ENCODE measurements at places on chromosomes 16 and 17.

GRCh38 chr17:74758848-74759168 is 10.4 kb downstream of the NHERF1 start:
- H3K4me1 ChIP-seq: peaks cover 74% of the 10 kb centered on the region
- peaks cover 25% of the 10 kb centered on the region for H3K36me3 ChIP-seq
- H3K27me3 ChIP-seq: no peaks in the 10 kb centered on the region
- H3K27ac ChIP-seq: peak overlapping the region; percentile 91

DNA sequence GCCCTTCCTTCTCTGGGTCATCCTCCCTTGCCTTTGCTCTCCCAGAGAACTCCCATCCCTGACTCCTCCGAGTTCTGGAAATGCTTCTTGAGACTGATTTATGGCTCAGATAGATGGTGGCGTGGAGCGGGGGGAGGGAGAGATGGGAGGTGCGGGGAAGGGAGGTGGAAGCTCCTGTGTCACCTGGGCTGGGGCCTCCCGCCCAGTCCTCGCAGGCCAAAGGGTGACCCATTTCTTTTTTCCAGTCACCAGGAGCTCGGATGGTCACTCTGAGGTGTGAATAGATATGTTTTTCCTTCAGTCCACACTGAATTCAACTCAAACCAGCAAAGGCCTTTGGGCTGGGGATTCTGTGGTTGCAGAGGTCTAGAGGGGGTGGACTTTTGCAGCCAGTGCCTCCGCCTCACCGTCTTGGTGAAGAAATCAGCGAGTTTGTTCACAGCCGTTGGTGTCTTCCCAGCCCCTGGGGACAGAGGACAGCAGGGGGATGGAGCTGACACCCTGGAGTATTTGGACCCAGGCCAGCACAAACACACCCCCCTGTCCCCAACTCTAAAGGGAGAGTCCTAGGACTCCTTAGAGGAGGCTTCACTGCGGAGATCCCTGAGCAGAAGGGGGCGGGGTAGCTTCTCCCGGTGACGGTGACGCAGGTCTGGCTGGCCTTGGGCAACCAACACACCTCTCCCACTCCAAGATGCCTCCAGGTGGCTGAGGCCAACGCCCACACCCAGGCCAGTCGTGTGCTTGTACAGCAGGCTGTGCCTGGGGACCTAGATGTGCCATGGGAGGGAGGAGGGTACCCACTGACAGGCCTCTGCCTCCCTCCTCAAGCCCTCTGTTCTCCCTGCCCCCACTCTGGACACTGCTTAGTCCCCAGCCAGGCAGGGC is 80.6 kb downstream of the AMFR start:
- no peaks in the 10 kb centered on the region for H3K36me3 ChIP-seq
- no peaks in the 10 kb centered on the region for H3K4me1 ChIP-seq
- DNase-seq: no peak
- no peak overlapping the region for H3K4me3 ChIP-seq
- peaks cover 6% of the 10 kb centered on the region for H3K27me3 ChIP-seq

DNA sequence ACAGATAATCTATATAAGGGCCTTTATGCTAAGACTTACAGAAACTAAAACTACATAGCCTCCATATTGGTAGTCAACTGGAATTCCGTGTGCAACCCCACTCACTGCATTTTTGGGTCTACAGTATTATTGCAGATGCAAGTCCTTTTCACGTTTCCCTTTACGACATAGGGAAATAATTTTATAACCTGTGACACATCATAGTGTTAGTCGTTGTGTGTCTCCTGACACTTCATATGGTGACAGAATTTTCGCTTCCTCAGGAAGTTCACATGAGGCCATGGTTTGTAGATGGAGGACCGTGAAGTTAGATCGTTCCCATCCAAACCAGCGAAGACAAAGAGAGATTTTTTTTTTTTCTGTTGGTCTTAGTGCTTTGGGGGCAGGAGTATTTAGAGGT is 15.7 kb upstream of the MRC2 start:
- no peak overlapping the region for H3K4me3 ChIP-seq

DNA sequence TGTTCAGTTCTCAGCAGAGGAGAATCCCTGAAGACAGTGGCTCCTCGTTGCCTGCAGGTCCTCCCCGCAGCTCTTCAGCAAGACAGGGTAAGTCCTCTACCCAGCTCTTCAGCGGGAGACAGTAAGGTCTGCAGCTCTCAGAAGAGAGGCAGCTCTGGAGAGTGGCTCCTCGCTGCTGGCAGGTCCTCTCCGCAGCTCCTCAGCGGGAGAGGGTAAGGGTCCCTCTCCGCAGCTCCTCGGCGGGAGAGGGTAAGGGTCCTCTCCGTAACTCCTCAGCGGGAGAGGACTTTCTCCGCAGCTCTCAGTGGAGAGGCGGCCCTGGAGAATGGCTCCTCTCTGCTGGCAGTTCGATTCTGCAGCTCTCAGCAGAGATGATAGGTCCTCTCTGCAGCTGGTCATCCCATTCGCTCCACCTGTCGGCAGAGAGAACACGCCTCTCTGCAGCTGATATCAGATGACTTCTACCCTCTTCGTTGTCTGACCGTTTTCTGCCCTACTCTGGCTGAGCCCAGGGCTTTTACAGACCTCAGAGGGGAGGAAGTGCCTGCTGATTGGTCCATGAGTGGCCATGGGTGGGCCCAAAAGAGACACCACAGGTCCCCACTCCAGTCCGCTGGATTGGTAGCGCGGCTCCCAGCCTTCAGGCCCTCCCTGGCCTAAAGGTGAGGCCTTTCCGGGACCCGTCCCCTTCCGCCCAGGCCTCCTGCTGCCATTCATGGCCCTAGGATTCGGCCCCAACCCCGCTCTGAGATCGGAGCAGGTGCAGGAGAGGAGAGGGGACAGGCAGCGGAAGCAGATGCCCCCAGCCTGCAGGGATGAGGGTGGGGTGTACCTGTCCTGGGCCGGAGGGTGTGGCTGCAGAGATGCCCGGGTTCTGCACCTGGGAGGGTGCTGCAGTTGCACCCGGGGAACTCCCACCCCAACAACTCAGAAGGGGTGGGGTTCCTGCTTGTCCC is 11.9 kb upstream of the SHCBP1 start:
- H3K27ac ChIP-seq: no peak overlapping the region
- no peak overlapping the region for H3K4me3 ChIP-seq
- peaks cover 5% of the 10 kb centered on the region for H3K27me3 ChIP-seq
- peaks cover 3% of the 10 kb centered on the region for H3K4me1 ChIP-seq
- H3K36me3 ChIP-seq: no peaks in the 10 kb centered on the region
- DNase-seq: no peak

DNA sequence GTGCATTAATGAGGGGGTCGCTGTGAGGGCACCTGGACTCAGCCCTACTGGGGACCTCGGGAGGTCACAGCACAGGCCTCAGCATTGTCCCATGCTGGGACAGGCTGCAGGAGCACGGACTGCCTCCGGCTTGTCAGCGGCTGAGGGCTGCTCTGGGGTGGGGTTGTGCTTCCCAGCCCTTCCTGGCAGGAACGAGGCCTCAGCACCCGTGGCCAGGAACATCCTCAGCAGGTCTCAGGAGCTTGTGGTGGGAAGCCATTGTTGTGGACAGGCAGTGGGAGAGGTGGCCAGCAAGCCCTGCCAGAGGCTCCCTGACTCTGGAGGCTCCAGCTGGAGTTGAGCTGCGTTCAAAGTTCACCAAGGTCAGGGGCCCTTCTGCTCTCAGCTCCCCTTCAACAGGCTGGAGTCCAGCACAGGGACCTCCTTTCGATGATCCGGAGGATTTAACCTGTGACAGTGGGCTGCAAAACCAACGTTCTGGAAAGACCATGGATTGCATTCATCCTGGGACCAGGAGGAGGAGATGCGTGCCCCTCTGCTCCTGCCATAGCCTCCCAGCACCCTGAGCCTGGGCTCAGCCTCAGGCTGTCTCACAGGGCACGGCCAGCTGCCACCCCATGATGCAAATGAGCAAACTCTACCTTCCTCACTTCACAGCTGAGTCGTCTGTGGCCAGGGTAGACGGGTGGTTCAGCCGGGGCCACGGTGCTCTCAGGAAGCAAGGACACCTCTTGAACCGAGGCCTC is 32.6 kb downstream of the FOXL1 start:
- no peak overlapping the region for H3K4me3 ChIP-seq
- peaks cover 8% of the 10 kb centered on the region for H3K27me3 ChIP-seq
- DNase-seq: no peak
- H3K36me3 ChIP-seq: no peaks in the 10 kb centered on the region
- H3K27ac ChIP-seq: no peak overlapping the region
- H3K4me1 ChIP-seq: no peaks in the 10 kb centered on the region

GRCh38 chr17:82228842-82229697 is at the start of gene SLC16A3:
SLC16A3 (plus strand) TSS chr17:82229042; CDS start chr17:82236009, 6,967 bp downstream.
- H3K27me3 ChIP-seq: peaks cover 5% of the 10 kb centered on the region
- H3K36me3 ChIP-seq: peaks cover 8% of the 10 kb centered on the region
- H3K4me3 ChIP-seq: peak within 1 kb of the TSS; percentile 89
- H3K27ac ChIP-seq: peak within 1 kb of the TSS; percentile 91

DNA sequence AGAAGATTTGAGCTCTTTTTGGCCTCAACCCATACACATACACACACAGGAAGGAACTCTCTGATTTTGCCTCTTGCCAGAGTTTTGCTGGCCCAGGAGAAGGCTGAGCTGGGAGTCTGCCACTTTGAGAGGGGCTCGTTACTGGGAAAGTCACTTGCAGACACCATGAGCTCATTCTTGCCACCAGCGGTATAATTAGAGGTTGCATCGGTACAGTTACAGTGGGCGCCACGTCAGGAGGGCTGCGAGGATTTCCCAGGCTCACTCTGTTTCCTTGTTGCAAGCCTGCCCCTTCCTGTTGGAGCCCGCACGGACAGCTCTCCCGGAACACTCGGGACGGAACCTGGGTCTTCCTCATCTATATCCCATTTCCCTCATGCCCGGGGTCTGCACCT is 3.1 kb upstream of the SDK2 start:
- H3K36me3 ChIP-seq: no peaks in the 10 kb centered on the region
- peaks cover 79% of the 10 kb centered on the region for H3K27me3 ChIP-seq
- H3K27ac ChIP-seq: no peak overlapping the region

- H3K4me3 ChIP-seq: no peak overlapping the region
- H3K4me1 ChIP-seq: no peaks in the 10 kb centered on the region
- no peak overlapping the region for H3K27ac ChIP-seq
- no peaks in the 10 kb centered on the region for H3K27me3 ChIP-seq
These were observed 20.4 kb upstream of the CDH11 start for GRCh38 chr16:65142276-65142675.

DNA sequence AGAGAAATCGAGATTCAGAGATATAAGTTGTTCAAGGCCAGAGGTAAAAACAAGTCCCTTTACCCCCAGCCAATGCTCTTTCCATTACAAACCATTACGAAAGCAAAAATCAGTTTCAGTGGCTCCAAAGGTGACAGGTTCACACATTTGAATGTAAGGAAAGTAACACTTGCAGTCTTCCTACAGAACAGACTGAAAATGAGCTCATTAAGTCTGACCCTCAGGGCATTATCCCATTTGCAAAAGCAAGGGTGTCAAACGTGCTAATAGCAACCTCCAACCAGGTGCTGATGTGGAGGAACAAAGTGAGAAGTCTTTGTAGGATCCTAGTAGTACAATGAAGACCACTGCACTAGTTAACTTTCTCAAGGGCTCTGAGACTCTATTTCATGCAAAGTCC is 65.2 kb downstream of the XPO6 start:
- no peak for DNase-seq
- H3K27ac ChIP-seq: peak overlapping the region; percentile 78
- no peak overlapping the region for H3K4me3 ChIP-seq
- H3K27me3 ChIP-seq: no peaks in the 10 kb centered on the region
- H3K4me1 ChIP-seq: peaks cover 93% of the 10 kb centered on the region
- H3K36me3 ChIP-seq: peaks cover 80% of the 10 kb centered on the region

DNA sequence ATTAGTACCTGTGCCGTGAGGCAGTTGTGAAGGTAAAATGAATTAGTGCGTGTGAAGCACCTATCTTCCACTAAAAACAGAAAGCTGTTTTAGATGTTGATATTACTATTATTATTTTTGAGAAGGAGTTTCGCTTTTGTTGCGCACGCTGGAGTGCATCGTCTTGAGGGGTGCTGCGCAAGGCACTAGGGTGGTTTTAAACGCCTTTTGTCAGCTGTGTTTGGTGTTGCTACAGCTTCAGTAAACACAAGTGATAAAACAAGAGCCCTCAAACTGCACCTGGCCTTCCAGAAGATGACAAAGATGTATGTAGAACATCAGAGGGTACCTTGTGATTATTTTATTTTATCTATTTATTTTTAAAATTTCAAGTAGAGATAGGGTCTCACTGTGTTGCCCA is 38.2 kb downstream of the PLCG2 start:
- H3K27ac ChIP-seq: no peak overlapping the region
- no peaks in the 10 kb centered on the region for H3K36me3 ChIP-seq
- peaks cover 8% of the 10 kb centered on the region for H3K4me1 ChIP-seq

- no peak for DNase-seq
- H3K27ac ChIP-seq: no peak overlapping the region
- no peaks in the 10 kb centered on the region for H3K36me3 ChIP-seq
- peaks cover 13% of the 10 kb centered on the region for H3K4me1 ChIP-seq
- H3K27me3 ChIP-seq: peaks cover 12% of the 10 kb centered on the region
- H3K4me3 ChIP-seq: no peak overlapping the region
These were observed 27.3 kb downstream of the GAS7 start for GRCh38 chr17:10171122-10171571.

DNA sequence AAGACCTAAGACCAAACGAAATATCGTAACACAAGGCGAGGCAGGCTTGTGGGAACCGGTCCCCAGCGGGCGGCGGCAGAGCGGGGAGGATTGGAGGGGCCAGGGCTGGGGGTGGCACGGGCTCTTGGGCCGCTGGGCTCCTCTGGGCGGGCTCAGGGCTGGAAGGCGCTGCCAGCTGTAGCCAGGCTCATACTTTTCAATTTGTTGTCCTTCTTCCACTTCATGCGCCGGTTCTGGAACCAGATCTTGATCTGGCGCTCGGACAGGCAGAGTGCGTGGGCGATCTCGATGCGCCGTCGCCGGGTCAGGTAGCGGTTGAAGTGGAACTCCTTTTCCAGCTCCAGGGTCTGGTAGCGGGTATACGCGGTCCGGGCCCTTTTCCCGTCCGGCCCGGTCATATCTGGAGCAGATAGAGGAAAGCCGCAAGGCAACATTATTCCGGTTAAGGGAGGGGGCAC is 1.5 kb downstream of the HOXB5 start:
- no peak overlapping the region for H3K4me3 ChIP-seq
- peaks cover 100% of the 10 kb centered on the region for H3K27me3 ChIP-seq
- H3K36me3 ChIP-seq: no peaks in the 10 kb centered on the region
- H3K4me1 ChIP-seq: peaks cover 54% of the 10 kb centered on the region

DNA sequence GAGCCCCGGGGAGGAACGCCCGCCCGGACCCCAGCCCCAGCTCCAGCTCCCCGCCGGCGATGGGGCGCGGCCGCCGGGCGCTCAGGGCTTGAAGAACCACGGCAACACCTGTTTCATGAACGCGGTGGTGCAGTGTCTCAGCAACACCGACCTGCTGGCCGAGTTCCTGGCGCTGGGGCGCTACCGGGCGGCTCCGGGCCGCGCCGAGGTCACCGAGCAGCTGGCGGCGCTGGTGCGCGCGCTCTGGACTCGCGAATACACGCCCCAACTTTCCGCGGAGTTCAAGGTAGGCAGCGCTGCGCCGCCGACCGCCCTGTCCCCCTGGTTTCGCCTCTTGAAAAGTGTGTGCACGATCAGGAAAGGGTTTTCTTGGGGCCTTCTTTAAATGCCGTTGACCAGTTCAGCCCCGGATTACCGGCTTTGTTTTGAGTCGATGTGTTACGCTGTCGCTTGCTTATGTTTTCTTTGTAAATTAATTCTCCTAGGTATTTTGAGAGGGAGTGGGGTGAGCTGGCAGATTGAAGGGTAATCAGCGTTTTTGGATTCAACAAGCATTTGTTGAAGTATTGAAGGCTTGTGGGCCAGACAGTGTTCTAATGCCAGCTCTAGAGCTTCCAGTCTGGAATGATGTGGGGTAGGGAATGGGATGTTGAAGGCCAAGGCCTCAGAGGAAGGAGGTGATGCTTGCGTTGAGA is 681 bp downstream of the USP43 start:
- peak; percentile 27 for DNase-seq
- peaks cover 59% of the 10 kb centered on the region for H3K27me3 ChIP-seq
- H3K36me3 ChIP-seq: peaks cover 2% of the 10 kb centered on the region

GRCh38 chr17:48125829-48126531 is 18.4 kb downstream of the SNX11 start:
- H3K27me3 ChIP-seq: no peaks in the 10 kb centered on the region
- DNase-seq: no peak
- no peak overlapping the region for H3K4me3 ChIP-seq
- no peaks in the 10 kb centered on the region for H3K4me1 ChIP-seq
- peaks cover 22% of the 10 kb centered on the region for H3K36me3 ChIP-seq
